ENCODE measurements at places on chromosomes 4 and X.
A peak's percentile ranks its signal among the peaks of the same experiment; 100 is the strongest.

GRCh38 chrX:132023896-132024386 lies 839 bp downstream of the STK26 start:
- DNase-seq, result no peak

- DNase-seq, result no peak
Observed at GRCh38 chr4:7770224-7771050, 169.2 kb downstream of the AFAP1 start.

DNA sequence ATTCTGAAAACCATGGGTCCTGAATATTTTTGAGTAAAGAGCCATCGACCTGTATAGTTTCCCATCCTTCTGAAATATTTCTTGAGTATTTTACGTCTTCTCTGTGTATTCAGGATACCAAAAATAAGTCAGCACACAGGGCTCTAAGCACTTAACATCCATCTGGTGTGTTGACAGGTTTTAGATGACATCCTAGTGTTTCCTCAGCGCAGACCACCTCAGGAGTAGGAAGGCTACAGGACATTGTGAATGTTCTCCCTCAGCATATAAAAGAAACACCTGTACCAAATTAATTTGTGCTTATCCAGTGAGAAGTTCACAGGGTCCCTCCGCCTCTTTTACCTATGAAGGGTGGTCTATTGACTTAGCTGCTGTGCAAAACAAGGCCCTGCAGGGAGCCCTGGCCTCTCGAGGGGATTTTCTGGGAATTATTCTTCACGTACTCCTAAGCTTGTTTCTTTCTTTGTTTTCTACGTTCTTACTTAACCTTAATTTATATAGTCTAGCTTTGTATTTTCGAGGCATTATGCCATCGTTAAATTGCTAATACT lies 241.8 kb downstream of the FBXO8 start:
- no peak for DNase-seq

- DNase-seq, result peak; percentile 62
Observed at GRCh38 chrX:283115-283845, 2.1 kb downstream of the PLCXD1 start.

GRCh38 chr4:172680691-172681090 lies 487.9 kb upstream of the GALNT7 start:
- DNase-seq, result no peak
